ENCODE measurements at places on chromosomes 12 and 14. TPM values are rescaled to one million over a fixed set of nuclear protein-coding genes. Genes with fewer than 3 reads are reported as not detected.
A peak's percentile ranks its signal among the peaks of the same experiment; 100 is the strongest.

GRCh38 chr12:121533394-121534090 lies 47.3 kb downstream of the KDM2B start:
- DNase-seq, result no peak
- peaks cover 17% of the 10 kb centered on the region for H3K4me1 ChIP-seq
- H3K4me3 ChIP-seq, result no peak overlapping the region
- no peaks in the 10 kb centered on the region for H3K27me3 ChIP-seq

GRCh38 chr14:49970474-49971147 lies 77.7 kb downstream of the ARF6 start:
- no peaks in the 10 kb centered on the region for H3K27me3 ChIP-seq
- peak overlapping the region; percentile 96 for H3K27ac ChIP-seq
- no peaks in the 10 kb centered on the region for H3K36me3 ChIP-seq
- no peak for DNase-seq

DNA sequence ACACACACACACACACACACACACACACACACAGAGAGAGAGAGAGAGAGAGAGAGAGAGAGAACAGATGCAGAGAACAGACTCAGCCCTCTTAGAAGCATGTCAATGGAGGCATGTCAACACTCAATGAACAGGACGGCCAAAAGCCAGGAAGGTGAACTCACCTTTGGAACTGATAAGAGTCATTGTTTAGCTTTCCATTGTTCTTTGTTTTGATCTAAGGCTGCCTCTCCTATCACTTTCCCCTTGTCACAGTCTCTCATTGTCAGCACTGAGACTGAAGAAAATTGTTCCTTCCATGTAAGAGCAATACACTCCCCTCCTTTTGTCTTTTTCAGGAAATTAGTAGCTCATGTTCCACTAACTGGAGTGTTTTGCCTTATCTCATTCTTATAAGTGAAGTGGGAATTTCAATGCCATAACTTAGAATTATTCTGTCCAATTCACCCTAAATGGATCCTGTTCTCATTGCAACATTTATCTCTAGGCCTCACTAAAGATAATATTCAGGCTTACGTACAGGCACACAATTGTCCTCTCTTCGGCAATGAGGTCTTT lies 218.0 kb downstream of the DUSP6 start:
- H3K4me3 ChIP-seq, result no peak overlapping the region
- DNase-seq, result no peak
- no peak overlapping the region for H3K27ac ChIP-seq
- H3K27me3 ChIP-seq, result no peaks in the 10 kb centered on the region

GRCh38 chr12:47574252-47575021 lies 131.4 kb downstream of the RPAP3 start:
- no peaks in the 10 kb centered on the region for H3K4me1 ChIP-seq
- H3K4me3 ChIP-seq, result no peak overlapping the region

DNA sequence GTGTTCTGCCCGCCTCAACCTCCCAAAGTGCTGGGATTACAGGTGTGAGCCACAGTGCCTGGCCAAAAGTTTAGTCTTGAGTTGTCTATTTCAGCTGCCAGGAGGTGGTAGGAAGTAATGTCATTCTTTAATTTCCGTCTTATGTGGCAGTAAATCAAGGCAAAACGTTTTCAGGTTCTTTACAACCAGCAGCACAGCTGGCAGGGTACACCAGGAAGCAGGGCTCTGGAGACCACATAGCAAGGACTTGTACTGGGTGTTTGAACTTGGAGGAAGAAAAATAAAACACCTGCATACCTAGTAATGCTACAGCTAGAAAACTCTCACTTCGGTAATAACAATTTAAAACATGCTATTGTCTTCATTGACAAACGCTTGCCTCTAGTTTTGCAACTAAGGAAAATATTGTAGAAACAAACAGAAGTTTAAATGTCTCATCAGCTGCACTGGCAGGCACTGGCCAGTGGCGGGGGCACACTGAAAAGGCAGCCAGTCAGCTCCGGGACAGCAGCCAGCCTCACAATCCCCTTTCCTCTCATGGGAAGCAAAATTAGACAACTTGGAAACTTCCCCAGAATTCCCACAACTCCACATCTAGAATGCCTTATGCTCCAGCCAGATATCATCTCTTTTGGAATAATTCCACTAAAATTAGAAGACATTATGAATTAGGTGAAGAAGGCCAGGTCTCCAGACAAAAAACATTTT lies 72.2 kb downstream of the CLIP1 start:
- no peak overlapping the region for H3K4me3 ChIP-seq
- no peak overlapping the region for H3K27ac ChIP-seq
- DNase-seq, result no peak
- H3K27me3 ChIP-seq, result no peaks in the 10 kb centered on the region
- peaks cover 16% of the 10 kb centered on the region for H3K36me3 ChIP-seq

DNA sequence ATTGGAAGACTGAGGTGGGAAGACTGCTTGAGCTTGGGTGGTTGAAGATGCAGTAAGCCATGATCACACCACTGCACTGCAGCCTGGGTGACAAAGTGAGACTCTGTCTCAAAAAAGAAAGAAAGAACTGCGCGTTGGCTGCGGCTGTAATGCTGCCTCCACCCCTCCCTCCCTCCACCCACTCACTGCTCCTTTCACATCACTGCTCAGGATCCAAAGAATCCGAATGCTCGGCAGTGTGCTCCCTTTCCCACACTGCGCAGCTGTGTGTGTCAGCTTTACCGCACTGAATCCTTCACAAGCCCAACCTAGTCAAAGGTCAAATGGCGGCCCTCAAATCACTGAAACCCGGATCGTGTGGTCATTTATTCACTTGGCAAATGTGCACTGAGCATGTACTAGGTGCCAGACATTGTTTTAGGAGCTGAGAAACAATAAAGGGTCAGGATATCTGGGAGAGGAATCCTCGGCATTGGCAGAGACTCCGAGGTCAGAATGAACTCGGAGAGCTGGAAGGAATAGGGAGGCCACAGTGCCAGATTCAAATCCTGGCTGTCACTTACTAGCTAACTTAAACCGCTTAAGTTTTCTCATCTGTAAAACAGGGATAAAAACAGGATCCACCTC lies 11.5 kb upstream of the TDRD9 start:
- H3K36me3 ChIP-seq, result peaks cover 9% of the 10 kb centered on the region
- H3K27ac ChIP-seq, result peak overlapping the region; percentile 10
- H3K4me1 ChIP-seq, result peaks cover 5% of the 10 kb centered on the region
- no peak overlapping the region for H3K4me3 ChIP-seq
- no peaks in the 10 kb centered on the region for H3K27me3 ChIP-seq

- peak overlapping the region; percentile 5 for H3K4me3 ChIP-seq
- H3K36me3 ChIP-seq, result peaks cover 26% of the 10 kb centered on the region
- H3K27me3 ChIP-seq, result no peaks in the 10 kb centered on the region
- peaks cover 64% of the 10 kb centered on the region for H3K4me1 ChIP-seq
These were observed 4.5 kb downstream of the MSI1 start for GRCh38 chr12:120364487-120364886.

GRCh38 chr14:36723530-36723929 lies 61.9 kb downstream of the PAX9 start:
- no peak overlapping the region for H3K4me3 ChIP-seq
- no peak overlapping the region for H3K27ac ChIP-seq
- no peak for DNase-seq

DNA sequence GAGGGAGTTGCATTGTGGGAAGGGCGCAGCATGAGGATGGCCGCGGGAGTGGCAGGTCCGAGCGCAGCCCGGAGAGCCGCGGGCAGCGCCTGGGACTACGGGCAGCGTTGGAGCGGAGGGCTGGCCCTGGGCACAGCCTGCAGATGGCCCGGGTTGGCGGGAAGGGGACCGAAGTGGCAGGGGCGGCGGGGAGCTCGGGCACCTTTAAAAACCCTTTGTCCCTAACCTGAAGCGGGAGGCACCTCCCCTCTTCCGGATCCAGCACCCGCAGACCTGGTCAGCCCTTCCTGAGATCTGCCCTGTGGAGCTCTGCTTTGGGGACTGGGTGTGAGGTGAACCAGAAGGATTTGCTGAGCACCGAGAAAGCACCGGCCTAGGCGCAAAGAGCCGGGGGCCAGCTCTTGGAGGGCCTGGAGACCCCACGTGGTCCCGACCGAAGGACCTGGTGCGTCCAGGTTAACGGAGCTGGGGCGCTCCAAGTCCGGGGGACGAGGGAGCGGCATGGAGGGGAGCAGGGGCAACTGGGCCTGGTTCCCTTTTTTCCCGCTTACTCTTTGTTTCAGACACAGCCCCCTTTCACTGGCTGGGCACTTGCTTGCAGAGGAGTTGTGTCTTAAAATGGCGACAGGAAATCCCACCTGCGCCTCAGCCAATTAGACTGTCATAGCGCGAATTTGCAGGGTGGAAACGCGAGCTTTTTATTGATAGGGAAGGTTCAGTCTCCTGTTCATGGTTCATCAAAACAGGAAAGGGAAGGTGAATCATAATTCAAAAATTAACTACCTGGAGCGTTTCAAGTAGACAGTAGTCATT lies 792 bp upstream of the SLC38A1 start:
- DNase-seq, result no peak
- H3K4me3 ChIP-seq, result no peak overlapping the region
- H3K36me3 ChIP-seq, result no peaks in the 10 kb centered on the region
- no peaks in the 10 kb centered on the region for H3K27me3 ChIP-seq

GRCh38 chr14:50020799-50021198 lies 95.6 kb downstream of the VCPKMT start:
- H3K27ac ChIP-seq, result no peak overlapping the region
- H3K4me1 ChIP-seq, result peaks cover 6% of the 10 kb centered on the region
- H3K36me3 ChIP-seq, result peaks cover 1% of the 10 kb centered on the region
- H3K4me3 ChIP-seq, result no peak overlapping the region
- DNase-seq, result no peak

DNA sequence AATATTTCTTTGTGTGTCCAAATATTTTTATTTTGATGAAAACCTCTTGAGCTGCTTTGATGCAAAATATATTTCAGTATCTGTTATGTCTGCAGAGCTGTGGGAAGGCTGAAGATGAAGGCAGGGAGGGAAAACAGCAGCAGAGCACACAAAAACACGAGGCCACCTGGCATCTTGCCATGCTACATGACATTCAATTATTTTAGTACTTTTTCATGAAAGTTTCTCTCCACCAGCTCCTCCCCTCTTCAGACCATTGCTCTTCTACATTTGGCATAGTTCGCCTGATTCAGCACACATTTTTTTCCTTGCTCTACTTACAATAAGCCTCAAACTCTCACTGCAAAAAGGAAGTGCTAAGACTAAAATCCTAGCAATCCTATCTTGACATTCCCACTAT lies 4.6 kb upstream of the ALX1 start:
- peaks cover 68% of the 10 kb centered on the region for H3K27me3 ChIP-seq
- DNase-seq, result no peak
- H3K27ac ChIP-seq, result no peak overlapping the region
- H3K36me3 ChIP-seq, result peaks cover 3% of the 10 kb centered on the region
- no peak overlapping the region for H3K4me3 ChIP-seq
- no peaks in the 10 kb centered on the region for H3K4me1 ChIP-seq

DNA sequence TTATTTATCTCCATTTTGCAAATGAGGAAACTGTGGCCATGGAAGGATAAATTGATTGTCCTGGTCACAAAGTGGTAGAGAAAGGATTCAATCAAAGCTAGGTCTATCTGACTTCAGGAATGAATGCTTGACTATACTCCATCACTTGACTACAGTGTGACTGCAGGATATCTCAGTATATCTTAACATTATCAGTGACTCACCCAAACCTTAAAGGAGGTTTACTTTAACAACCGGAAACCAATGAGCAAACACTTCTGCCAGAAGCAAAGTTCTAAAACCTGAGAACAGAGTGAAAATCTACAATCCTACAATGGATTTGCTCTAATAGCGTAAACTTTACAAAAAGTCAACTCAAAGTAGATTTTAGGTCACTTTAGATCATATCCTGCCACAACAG lies 277.0 kb downstream of the CEP128 start:
- H3K27me3 ChIP-seq, result no peaks in the 10 kb centered on the region
- H3K4me3 ChIP-seq, result no peak overlapping the region
- no peak overlapping the region for H3K27ac ChIP-seq
- peaks cover 15% of the 10 kb centered on the region for H3K4me1 ChIP-seq
- peaks cover 2% of the 10 kb centered on the region for H3K36me3 ChIP-seq

DNA sequence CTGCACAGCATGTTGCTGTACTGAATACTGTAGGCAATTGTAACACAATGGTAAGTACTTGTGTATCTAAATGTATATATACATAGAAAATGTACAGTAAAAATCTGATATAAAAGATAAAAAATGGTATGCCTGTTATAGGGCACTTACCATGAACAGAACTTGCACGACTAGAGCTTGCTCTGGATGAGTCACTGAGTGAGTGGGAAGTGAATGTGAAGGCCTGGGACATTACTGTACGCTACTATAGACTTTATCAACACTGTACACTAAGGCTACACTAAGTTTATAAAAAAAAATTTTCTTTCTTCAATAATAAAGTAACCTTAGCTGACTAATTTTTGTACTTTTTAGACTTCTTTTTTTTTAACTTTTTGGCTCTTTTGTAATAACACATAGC lies 24.2 kb upstream of the NEDD1 start:
- no peak overlapping the region for H3K4me3 ChIP-seq
- no peaks in the 10 kb centered on the region for H3K27me3 ChIP-seq
- no peak overlapping the region for H3K27ac ChIP-seq

DNA sequence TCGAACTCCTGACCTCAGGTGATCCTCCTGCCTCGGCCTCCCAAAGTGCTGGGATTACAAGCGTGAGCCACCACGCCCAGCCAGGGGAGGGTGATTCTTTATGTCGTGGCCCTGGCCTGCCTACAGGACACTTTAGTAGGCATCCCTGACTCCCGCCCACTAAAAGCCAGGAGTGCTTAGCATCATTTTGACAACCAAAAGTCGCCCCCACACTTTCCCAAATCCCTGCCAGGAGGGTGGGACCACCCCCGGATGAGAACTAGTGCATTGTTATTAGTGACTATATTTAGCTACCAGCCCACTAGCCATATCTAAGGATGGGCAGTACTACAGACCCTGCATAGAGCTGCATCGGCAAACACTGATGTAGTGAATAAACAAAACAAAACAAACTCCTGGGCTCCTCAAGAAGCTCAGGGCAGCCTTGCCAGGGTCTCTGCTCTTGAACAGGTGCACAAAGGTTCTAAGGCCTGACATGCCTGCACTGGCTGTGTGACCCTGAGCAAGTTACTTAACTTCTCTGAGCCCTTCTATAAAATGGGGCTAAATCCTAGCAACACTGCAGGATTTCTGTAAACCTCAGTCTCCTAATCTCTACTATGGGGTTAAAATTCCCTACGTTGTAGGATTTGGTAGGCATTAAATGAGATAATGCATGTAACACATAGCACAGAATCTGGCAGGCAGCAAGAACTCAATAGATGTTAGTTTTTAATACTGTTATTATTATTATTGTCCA lies 2.2 kb downstream of the CAMKK2 start:
- H3K4me3 ChIP-seq, result no peak overlapping the region
- H3K27ac ChIP-seq, result no peak overlapping the region
- H3K36me3 ChIP-seq, result peaks cover 9% of the 10 kb centered on the region
- no peaks in the 10 kb centered on the region for H3K27me3 ChIP-seq
- peaks cover 10% of the 10 kb centered on the region for H3K4me1 ChIP-seq

GRCh38 chr12:124927201-124928094 lies 13.0 kb upstream of the UBC start:
- peak overlapping the region; percentile 88 for H3K4me3 ChIP-seq
- no peaks in the 10 kb centered on the region for H3K27me3 ChIP-seq
- H3K4me1 ChIP-seq, result peaks cover 4% of the 10 kb centered on the region
- no peaks in the 10 kb centered on the region for H3K36me3 ChIP-seq
- peak overlapping the region; percentile 99 for H3K27ac ChIP-seq
- DNase-seq, result peak; percentile 95

GRCh38 chr14:51094282-51094821 lies 553 bp downstream of the TRIM9 start:
- H3K27ac ChIP-seq, result peak overlapping the region; percentile 52
- no peaks in the 10 kb centered on the region for H3K36me3 ChIP-seq
- DNase-seq, result no peak

The OR6C3 gene
- total RNA-seq, result not detected

The OXA1L gene
- total RNA-seq, result 122 TPM

The SLCO1A2 gene
- total RNA-seq, result 14.7 TPM

The ETFRF1 gene
- 26.8 TPM for total RNA-seq

The KRT78 gene
- total RNA-seq, result not detected

The TDRD9 gene
- total RNA-seq, result not detected

The DAO gene
- not detected for total RNA-seq

The IL23A gene
- total RNA-seq, result 0.89 TPM

The NFKBIA gene
- 31.8 TPM for total RNA-seq
